Endodermal cell (in vitro differentiated cells): ENCODE measurements at places on chromosomes 16 and 17. TPM values are rescaled to one million over a fixed set of nuclear protein-coding genes. Genes with fewer than 3 reads are reported as not detected.

DNA sequence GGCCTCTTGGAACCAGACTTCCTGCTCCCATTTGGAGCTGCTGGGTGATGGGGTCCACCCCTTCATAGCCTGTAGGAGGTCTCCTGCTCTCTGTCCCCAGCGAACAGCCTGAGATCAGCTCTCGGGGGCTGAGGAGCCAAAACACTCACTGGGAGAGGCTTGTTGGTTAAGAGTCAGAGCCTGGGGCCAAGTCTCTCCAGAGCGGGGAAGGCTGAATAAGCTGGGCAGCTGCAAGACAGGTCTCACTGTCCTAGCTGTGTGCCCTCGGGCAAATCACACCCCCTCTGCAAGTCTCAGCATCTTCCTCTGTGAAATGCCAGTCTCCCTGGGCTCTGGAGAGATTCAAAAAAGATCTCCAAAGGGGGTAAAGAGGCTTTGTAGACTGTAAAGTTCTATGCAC is 174.6 kb downstream of the WSCD1 start:
- no peak overlapping the region for H3K4me3 ChIP-seq
- H3K36me3 ChIP-seq = no peaks in the 10 kb centered on the region
- H3K27ac ChIP-seq = no peak overlapping the region
- no peaks in the 10 kb centered on the region for H3K27me3 ChIP-seq
- peak; percentile 43 for DNase-seq

- H3K27ac ChIP-seq = no peak overlapping the region
- no peak overlapping the region for H3K4me3 ChIP-seq
- no peaks in the 10 kb centered on the region for H3K27me3 ChIP-seq
These were observed 197.9 kb upstream of the CDH11 start for GRCh38 chr16:65319621-65320231.

- DNase-seq = no peak
- H3K4me3 ChIP-seq = no peak overlapping the region
- H3K36me3 ChIP-seq = no peaks in the 10 kb centered on the region
- H3K27ac ChIP-seq = no peak overlapping the region
These were observed 229.9 kb upstream of the SDK2 start for GRCh38 chr17:73874008-73874720.

DNA sequence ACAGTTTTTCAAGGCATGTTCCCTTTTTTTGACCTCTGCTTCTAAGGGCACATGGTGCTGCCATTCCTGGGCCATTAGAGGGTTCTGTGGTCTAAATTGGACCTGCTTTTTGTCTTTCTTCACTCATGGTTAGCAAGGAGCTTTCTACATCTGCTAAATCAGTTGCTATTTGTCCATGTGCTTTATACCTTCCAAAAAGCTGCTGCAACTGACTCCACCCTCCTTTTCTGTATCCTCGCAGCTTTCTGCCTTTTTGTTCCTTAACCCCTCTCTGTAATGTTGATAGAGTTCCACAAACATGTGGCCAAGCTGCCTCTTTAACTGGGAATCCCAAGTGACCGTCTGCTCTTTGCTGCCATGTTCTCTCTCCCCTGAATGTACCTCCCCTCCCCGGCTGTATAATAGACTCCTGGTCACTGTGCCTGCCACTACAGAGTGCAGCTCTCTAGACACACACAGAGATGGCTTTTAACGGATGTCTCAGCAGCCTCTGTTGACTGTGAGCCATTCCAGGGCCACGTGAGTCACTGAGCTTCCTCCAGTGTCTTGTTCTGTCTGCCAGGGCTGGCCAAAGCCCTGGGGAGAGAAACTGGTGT is 57.4 kb upstream of the TEKT3 start:
- no peaks in the 10 kb centered on the region for H3K4me1 ChIP-seq
- H3K27ac ChIP-seq = no peak overlapping the region
- no peaks in the 10 kb centered on the region for H3K27me3 ChIP-seq
- H3K4me3 ChIP-seq = no peak overlapping the region
- DNase-seq = peak; percentile 36

GRCh38 chr16:10878644-10879501 is 1.9 kb downstream of the CIITA start:
- no peak overlapping the region for H3K4me3 ChIP-seq

Gene KCNH6
- total RNA-seq = 0.75 and 0.79 TPM in 2 replicates
